ENCODE measurements at places on chromosomes 4 and X.

- no peak for DNase-seq
These were observed 89.8 kb upstream of the ACSL4 start for GRCh38 chrX:109822861-109823260.

GRCh38 chr4:150960079-150960478 is 55.0 kb downstream of the LRBA start:
- DNase-seq = no peak

DNA sequence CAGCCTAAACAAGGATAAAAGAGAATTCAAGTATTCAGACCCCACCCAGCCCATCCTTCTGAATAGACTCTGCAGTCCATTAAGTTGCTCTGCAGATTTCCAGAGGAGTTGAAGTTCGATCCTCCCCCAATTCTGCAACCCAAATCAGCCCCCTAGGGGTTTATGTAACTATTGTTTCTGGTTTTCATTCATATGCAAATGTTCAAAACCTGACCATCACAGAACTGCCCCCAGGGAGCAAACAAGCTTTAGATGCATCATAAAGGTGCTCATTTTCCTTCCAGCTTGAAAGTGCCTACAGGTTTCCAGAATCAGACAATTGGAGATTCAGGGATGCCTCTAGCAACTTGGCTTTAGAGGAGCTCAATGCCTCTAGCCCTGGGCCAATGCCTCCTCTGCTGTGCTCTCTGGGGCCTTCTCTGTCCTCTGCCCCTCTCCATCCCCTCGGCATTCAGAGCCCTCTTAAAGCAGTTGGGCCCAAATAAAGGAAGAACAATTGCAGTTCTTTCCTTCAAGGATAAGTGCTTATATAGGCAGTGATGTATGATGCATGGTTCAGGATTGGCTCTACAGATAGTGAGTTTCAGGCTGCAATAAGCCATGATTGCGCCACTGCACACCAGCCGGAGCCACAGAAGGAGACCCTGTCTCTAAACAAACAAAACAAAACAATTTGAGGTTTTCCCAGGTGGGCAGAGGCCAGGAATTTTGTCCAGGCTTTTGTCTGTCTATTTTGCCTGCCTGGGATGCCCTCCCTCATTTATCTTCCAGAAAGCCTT is 23.5 kb upstream of the SPINK2 start:
- no peak for DNase-seq

GRCh38 chr4:4519297-4519894 is 22.5 kb downstream of the STX18 start:
- DNase-seq = no peak

- DNase-seq = no peak
These were observed 11.7 kb downstream of the C1GALT1C1 start for GRCh38 chrX:120617996-120618630.

Measured in NCI-H1092 (cell line).